ENCODE measurements at places on chromosomes 7 and 10.

DNA sequence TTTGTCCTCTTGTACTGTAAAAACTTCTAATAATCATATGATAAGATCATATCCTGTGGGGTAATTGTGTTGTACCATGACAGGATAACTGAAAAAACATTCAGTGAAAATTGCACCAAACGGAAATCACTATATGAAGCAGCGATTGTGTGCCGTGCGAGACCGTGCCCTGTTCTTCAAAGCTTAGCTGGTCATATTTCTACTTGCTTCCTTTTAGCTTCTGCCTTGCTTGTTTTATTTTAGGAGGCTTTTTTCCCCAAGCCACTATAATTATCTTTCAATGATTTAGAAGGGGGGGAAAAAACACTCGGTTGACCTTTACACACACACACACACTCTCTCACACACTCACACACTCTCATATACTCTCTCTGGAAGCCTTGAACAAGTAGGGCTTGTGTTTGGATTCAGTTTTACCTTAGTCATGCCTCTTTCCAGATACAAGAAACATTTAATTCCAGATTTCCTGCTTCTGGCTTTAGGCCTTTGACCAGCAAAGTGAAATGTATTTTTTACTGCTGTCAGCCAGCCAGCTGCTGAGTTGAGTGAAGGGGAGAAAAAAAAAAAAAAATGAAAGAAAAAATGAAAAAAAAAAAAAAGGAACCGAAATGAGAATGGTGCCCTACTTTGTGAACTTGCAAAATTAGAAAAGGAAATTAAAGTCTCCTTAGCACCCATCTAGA, 181.4 kb downstream of the ARID5B start:
- no peak for DNase-seq

- DNase-seq = no peak
Observed at GRCh38 chr7:123865517-123866117, 20.6 kb downstream of the HYAL4 start.

DNA sequence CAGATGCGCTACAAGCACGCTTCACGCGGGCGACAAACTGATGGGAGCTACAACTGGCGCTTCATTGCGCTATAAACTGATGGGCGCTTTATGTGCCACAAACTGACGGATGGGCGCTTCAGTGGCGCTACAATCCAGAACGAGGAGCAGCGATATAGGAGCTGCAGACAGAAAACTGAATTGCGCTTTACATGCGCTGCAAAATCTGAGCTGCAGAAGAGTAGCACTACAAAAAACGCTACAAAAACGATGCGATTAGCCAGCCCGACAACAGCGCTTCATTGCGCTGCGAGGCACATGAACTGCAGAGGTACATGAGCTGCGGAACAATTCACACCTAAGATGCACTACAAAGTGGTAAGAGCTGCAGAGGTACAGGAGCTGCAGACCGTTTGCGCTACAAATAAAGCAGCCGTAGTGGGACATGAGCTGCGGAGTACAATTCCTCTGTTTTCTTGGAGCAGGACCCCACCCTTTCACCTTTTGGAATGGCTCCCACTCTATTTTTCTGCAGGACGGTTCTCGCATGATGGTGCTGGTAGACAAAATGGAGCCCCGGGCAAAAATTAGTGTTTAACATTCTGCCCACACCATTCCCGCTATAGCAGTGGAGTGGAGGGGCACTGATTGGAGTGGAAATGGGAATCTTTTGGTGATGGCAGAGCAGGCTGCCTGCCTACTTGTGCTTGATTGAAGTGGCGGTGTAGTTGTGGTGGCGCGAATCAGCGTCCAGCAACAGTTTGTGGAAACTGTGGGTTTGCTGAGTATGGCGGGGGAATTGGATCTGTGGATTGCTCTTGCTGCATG, 1.2 kb upstream of the SGCE start:
- DNase-seq = no peak

DNA sequence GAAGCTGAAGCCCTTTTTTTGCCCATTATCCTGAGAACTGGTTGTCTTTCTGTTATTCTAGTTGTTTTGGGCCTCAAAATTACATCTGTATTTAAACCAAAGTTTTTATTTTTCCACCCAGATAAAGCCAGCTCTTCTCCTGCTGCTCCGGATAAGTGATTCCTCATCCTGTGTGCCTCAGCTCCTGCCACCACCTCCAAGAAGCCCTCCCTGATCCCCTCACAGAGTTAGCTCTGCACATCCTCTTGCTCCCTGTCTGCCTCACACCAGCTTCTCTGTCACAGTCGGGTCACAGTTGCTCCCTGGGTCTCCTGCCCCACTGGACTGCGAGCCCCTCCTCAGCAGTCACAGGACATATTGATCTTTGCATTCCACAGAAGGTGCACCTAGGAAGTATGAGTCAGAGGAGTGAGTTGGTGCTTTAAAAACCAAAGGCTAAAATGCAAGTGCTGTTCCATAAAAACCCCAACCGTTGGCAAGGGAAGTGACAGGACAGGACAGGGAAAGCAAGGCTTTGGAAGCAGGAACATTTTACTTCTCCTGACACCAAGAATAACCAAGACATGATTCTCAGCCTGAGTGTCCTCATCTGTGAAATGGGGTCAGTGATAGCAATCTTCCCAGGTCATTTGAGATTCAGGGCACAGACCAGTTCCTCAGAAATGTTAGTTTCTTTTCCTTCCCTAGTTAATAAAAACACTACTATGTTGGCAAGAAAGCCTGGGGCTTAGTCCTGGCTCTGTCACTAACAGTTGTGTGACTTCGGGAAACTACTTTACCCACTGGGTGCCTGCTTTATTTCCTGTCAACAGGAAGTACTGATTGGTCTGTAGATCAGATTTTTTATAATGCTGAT, 36.5 kb upstream of the EEPD1 start:
- DNase-seq = no peak

- no peak for DNase-seq
Observed at GRCh38 chr7:32378988-32379387, 111.2 kb downstream of the LSM5 start.

GRCh38 chr10:84521013-84521412, 192.6 kb downstream of the CCSER2 start:
- no peak for DNase-seq

Data from NCI-H2107 (cell line).